Epithelial cell of esophagus (primary cell): ENCODE measurements at places on chromosomes 16 and 17.

GRCh38 chr17:19410875-19411620, at the start of gene RNF112:
TSS of gene RNF112 (plus strand) at chr17:19411232. CDS start at chr17:19411409, 177 bp downstream.
- DNase-seq = no peak

GRCh38 chr17:27355419-27355818, 61.5 kb downstream of the WSB1 start:
- no peak for DNase-seq

DNA sequence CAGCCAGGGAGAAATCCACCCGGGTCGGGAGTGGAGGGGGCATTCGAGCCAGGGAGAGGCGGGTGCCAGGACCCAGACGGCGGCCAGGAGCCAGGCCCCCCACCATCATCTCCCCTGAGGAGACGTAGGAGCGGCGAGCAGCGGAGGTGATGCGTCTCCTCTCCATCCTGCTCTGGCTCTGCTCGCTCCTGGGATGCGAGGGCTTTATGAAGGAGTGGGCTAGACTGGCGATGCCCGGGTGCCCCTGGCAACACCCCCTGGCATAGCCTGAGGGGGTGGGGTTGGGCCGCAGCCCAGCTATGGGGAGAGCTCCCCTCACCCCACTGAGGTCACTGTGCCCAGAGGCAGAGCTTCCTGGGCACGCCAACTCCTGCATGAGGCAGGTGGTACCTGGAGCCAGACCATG, at the start of gene GFAP:
GFAP (minus strand) TSS at position 180 of the 406 bp plus-strand sequence; CDS start at position 166, 14 bp downstream.
- DNase-seq = no peak

GRCh38 chr17:42179911-42180410, 981 bp downstream of the KCNH4 start:
- DNase-seq = peak; percentile 55

- DNase-seq = no peak
These were observed 12.8 kb downstream of the XYLT1 start for GRCh38 chr16:17457997-17458396.

DNA sequence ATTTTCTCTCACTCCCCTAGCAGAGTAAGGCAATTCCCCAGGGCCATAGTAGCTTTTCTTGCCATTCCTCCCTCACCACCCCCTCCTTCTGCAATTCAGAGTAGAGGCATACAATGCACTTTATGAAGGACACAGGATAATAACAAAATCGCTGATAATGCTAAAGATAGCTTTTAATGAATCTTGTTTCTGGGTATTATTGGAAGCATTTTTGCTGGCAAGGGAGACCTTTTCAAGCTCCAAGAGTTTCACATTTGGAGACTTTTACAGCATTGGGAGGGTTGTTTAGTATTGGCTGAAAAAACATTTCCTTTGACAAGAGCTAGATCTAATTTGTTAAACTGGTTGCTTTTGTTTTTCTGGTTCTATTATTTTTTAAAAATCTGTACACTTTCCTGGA, 573.0 kb upstream of the C16orf82 start:
- DNase-seq = no peak

DNA sequence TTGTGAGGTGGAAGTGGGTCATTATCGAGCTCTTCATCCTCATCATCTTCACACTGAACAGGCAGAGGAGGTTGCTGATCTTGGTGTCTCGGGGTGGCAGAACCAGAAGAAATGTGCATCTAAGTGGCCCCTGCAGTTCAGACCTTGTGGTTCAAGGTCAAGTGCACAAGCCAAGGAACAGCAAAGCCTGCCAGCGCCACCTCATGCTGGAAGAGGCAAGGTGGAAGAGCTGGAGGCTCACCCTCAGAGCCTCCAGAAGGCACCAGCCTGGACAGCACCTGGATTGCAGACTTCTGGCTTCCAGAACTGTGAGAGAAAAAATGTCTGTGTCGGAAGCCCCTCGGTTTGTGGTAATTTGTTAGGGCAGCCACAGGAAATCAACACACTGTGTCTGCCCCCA, 32.7 kb downstream of the IFT140 start:
- no peak for DNase-seq

GRCh38 chr17:15309793-15310192, 31.6 kb downstream of the TEKT3 start:
- DNase-seq = no peak

GRCh38 chr16:51407199-51407598, 256.1 kb upstream of the SALL1 start:
- peak; percentile 76 for DNase-seq

GRCh38 chr16:2157480-2158261, 2.1 kb downstream of the TRAF7 start:
- DNase-seq = no peak

- DNase-seq = no peak
These were observed 12.4 kb downstream of the CSF3 start for GRCh38 chr17:40027614-40028012.

DNA sequence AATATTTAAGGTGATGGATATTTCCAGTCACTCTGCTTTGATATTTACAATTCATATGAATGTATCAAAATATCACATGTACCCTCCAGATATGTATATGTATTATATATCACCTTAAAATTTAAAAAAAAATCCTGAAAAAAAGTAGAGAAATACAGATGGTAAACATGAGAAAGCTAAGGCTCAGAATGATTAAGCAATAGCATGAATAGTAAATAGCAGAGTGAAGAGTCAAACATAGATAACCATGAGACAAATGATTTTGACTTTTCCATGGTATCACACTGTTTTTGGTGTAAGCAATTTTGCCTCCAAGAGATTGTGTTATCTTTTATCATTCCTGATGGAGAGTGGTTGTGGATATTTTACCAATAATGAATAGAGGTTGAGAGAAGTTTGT, 868.8 kb downstream of the CDH11 start:
- no peak for DNase-seq

- peak; percentile 95 for DNase-seq
These were observed 29.4 kb downstream of the CHD9 start for GRCh38 chr16:53084141-53084541.

DNA sequence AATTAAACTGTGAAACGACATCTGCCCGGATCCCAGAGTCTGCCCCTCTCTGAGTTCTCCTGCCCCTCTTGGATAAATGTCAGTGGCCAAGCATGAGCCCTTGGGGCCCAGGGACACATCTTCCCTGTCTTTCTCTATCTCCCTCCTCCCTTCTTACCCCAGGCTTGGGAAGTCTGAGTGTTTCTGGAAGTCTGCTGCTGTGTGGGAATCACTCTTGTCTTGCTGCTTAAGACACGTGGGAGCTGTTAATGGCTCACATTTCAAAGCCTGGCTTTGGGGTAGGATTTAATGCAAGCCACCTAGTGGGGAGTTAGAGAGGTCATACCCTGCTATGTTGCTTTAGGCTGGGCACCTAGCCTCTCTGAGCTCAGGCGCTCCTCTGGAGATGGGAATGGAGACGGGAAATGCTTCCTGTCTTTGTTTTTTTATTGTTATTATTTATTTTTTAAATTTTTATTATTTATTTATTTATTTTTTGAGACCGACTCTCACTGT, 218.5 kb upstream of the CIBAR2 start:
- peak; percentile 66 for DNase-seq
